A549 treated with CpdA at 1 μM for 4 hours (cell line): ENCODE measurements at places on chromosomes 1 and 21. TPM values are rescaled to one million over a fixed set of nuclear protein-coding genes. Genes with fewer than 3 reads are reported as not detected.

NCAM2 gene
- total RNA-seq = not detected in 5 replicates

AMPD1 gene
- not detected in 5 replicates for total RNA-seq

ASAP3 gene
- total RNA-seq = 2.4 to 3.8 TPM (median 3.1 TPM) in 5 replicates

GRHL3 gene
- 0.50 to 0.66 TPM (median 0.54 TPM) in 5 replicates for total RNA-seq

ADAM30 gene
- total RNA-seq = not detected in 5 replicates

NUDC gene
- 125 to 152 TPM (median 135 TPM) in 5 replicates for total RNA-seq

TTC22 gene
- not detected in 5 replicates for total RNA-seq

NBPF20 gene
- 3.6 to 4.2 TPM (median 3.9 TPM) in 5 replicates for total RNA-seq
